ENCODE measurements at places on chromosomes 3 and 15.
A peak's percentile ranks its signal among the peaks of the same experiment; 100 is the strongest.

DNA sequence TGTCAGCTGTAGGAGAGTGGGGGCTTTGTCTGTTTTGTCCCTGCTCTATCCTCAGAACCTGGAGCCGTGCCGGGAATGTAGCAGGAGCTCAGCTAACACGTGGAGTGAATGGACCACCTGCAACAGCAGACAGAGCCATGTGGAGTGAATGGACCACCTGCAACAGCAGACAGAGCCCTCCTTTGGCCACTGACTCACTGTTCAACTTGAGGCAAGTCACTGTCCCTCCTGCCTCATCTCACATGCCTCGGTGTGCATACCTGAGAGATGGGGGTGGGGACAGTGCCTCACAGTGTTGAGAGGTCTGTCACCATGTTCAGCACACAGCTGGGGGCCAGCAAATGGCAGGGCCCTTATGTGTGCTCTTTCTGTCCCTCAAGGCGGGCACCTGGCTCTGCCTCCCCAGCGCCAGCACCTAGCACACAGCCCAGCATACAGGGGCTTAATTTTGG lies 27.9 kb downstream of the FEM1B start:
- DNase-seq = no peak

DNA sequence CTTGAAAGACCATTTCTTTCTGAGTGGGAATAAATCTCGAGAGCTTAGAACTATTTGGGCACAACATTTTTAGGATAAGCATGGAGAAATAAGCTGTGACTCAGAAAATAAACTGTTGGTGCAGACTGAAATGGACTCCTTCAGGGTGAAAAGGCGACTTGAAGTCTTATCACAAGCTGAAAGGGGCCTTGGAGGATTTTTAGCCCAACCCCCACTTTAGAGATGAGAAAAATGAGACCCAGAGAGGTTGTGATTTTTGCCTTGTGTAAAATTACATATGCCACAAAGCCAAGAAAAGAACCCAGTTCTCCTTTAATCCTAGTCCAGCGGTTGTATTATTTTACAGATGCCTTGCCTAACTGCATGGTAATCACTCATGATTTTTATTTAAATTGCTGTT lies 1.5 kb downstream of the ATP1B3 start:
- no peak for DNase-seq

DNA sequence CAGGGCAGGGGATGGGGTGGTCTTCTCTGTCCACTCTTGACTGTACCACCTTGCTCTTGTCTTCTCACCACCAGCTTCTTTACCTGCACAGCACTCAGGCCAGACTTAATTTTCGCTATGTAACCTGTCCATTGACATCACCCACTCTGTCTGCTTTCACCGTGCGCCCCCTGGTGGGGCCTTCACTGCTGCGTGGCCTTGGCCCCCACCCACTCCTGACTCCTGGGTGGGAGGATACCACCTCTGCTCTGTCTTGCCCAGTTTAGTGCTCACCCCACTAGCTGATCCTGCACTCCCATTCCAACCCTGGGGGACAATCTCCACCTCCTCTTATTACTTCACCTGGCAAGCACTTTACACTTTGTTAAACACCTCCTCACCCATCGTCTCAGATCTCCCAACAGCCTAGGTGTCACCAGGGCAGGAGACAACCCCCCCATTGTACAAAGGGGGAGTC lies 17.7 kb downstream of the PTH1R start:
- peak; percentile 62 for DNase-seq

GRCh38 chr15:99998661-99999101 lies 265.4 kb upstream of the LYSMD4 start:
- DNase-seq = no peak

GRCh38 chr3:119365418-119365817 lies 71.2 kb downstream of the ARHGAP31 start:
- no peak for DNase-seq

GRCh38 chr3:179194931-179195330 lies 46.8 kb downstream of the PIK3CA start:
- DNase-seq = no peak

DNA sequence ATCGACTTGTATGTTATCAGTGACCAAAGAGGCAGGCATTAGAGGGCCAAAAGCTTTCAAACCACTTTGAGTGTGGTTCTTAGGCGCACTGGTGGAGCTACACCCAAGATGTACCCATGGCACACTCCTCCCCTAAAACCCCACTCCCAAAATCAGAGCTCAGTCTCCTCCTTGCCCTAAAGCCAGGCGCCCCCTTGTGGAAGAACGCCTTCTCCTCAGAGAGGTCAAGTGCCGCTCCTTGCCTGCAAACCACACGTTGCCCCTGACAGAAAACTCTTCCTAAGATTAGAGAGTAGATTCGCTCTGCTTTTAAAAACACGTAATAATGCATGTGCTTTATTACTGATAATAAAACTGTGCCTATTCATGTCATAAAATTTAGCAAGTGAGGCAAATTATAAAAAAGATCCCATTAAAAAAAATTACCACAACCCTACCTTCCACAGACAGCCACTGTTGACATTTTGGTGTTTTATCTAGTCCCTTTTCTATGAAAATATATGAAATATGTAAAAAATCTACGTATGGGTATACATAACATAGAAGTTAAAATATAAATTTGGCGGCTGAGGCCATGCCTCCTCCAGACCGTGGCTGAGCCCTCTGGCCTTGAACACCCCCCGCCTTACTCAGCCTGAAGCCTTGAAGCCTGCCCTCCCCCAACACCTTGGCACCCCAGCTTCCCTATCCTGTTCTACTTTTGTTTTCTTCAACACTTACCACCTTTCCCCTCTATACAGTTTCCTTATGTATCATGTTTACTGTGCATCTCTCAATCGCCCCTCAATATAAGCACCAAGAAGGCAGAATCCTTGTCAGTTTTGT lies 33.5 kb downstream of the BCL2L10 start:
- DNase-seq = peak; percentile 49

GRCh38 chr3:13710251-13710650 lies 161.3 kb downstream of the FBLN2 start:
- DNase-seq = no peak

GRCh38 chr3:128617270-128617556 lies 33.4 kb downstream of the RPN1 start:
- DNase-seq = no peak

- DNase-seq = no peak
Observed at GRCh38 chr15:101337976-101338375, 42.9 kb upstream of the SNRPA1 start.

GRCh38 chr3:159924411-159924810 lies 64.2 kb upstream of the IL12A start:
- no peak for DNase-seq

All from stimulated activated CD8-positive, alpha-beta memory T cell treated with anti-CD3 and anti-CD28 coated beads, Interleukin-12 subunit alpha, Interleukin-12 subunit beta, amount 100 ng/mL, for 4 hours (primary cell).